ENCODE measurements at places on chromosomes 3 and 15.

DNA sequence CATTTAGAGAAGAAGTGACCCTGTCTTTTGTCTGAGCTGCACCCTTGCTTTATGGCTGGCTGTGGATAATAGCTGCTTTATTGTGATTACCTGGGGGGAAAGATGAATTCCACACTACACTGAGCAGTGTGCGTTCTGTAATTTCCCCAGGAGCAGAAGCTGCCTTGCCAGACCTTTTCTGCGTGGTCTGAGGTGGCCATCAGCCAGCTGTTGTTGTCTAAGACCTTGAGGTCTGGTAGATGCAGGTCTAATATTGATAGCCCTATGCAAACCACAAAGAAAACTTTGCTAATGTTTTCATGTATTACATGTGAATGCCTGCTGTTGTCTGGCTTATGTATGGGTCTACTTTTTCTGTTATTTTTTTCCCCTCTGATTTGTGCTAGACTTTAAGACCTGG lies 144.6 kb downstream of the THSD4 start:
- H3K36me3 ChIP-seq, result peaks cover 4% of the 10 kb centered on the region
- H3K4me1 ChIP-seq, result no peaks in the 10 kb centered on the region
- no peaks in the 10 kb centered on the region for H3K27me3 ChIP-seq
- no peak overlapping the region for H3K27ac ChIP-seq
- H3K4me3 ChIP-seq, result no peak overlapping the region
- DNase-seq, result no peak

DNA sequence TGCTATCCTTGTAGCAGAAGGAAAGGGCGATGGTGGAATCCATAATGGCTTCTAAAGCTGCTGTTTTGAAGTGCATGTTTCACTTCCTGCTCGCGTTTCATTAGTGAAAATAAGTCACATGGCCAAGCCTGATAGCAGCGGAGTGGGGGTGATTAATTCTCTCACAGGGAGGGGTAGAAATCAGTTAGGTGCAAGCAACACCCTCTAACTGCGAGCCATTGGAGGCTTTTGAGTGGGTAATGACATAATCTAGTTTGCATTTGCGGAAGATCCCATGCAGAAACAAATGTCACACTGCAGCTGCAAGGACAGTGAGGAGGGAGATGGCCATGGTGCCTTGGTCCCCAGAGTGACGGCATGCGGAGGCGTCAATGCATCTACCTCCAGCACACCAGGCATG lies 41.1 kb downstream of the CACNA2D3 start:
- no peak overlapping the region for H3K27ac ChIP-seq
- H3K4me3 ChIP-seq, result no peak overlapping the region
- DNase-seq, result no peak
- H3K36me3 ChIP-seq, result no peaks in the 10 kb centered on the region
- H3K27me3 ChIP-seq, result no peaks in the 10 kb centered on the region

DNA sequence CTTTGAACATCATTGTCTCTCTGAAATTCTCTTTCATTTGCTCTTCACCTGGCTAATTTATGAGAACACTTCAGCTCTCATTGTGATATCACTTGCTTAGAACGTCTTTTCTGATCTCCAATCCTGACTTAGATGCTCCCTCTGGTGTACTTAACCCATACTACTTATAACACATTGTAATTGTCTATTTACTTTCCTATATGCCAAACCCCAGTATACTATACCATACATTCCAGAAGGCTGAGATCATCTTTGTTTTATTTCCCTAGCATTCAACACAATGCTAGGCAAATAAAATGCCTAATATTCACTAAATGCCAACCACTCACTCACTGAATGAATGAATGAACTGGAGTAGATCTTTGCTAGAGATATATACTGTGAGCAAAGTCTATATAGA lies 27.0 kb upstream of the PEX5L start:
- no peak for DNase-seq
- H3K4me1 ChIP-seq, result no peaks in the 10 kb centered on the region
- no peaks in the 10 kb centered on the region for H3K27me3 ChIP-seq
- H3K36me3 ChIP-seq, result no peaks in the 10 kb centered on the region
- no peak overlapping the region for H3K27ac ChIP-seq
- H3K4me3 ChIP-seq, result no peak overlapping the region

- no peak overlapping the region for H3K4me3 ChIP-seq
- no peaks in the 10 kb centered on the region for H3K4me1 ChIP-seq
- DNase-seq, result no peak
- no peaks in the 10 kb centered on the region for H3K36me3 ChIP-seq
Observed at GRCh38 chr3:135503065-135503759, 462.3 kb upstream of the PPP2R3A start.

- no peak overlapping the region for H3K4me3 ChIP-seq
- no peaks in the 10 kb centered on the region for H3K36me3 ChIP-seq
- no peak overlapping the region for H3K27ac ChIP-seq
- no peak for DNase-seq
- no peaks in the 10 kb centered on the region for H3K27me3 ChIP-seq
Observed at GRCh38 chr15:75058127-75058905, 34.9 kb downstream of the PPCDC start.

DNA sequence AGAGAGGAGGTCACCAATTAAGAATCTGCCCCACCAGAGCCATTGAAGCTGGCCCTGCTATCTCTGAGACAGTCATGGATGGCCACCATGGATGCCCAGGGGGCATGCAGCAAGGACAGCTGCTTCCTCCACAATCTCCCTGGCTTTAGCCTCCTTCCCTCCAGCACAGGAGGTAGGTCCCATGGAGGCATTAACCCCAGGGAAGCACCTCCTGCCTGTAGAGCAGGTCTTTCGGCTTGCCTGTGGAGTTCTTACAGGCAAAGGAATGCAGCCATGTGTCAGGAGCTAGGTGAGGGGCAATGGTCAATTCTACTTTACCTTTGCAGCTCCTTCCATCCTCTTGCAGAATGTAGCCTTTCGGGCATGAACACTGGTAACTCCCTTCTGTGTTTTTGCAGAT lies 93.8 kb downstream of the DUT start:
- H3K27me3 ChIP-seq, result no peaks in the 10 kb centered on the region
- H3K4me3 ChIP-seq, result no peak overlapping the region
- peaks cover 14% of the 10 kb centered on the region for H3K4me1 ChIP-seq

DNA sequence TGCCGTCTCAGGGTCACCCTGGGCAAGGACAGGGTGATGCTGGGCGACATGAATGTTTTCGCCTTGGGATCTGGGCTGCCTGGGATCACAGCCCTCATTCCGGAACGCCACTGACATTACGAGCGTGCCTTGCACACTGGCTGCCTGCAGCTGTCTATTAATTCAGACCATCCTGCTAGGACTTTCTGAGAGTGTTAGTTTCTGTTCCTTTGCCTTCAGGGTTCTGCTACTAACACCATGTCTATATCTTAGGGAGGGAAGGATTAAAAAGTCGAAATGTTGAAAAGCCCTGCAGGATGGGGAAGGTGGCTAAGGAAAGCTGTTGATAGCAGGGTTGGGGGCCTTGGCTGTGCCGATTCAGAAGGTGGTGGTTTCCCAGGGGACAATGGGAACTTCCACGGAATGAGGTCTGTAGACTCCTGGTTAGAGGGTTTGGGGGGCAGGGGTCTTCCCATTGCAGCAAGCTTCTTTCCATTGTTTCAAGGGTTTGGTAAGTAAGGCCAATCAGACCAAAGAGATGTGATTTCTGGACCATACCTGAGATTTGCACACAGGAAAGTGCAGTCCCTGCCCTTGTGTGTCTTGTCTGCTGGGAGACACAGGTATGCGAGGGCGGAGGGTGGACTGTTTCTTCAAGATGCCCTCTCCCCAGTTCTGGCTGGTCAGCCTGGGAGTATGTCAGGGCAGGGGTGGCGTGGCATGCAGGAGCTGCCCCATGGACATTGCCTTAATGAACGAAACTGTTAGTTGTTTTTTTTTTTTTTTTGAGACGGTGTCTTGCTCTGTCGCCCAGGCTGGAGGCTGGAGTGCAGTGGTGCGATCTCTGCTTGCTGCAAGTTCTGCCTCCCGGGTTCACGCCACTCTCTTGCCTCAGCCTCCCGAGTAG lies 50.9 kb downstream of the RGMA start:
- H3K4me1 ChIP-seq, result no peaks in the 10 kb centered on the region
- H3K27me3 ChIP-seq, result no peaks in the 10 kb centered on the region
- H3K36me3 ChIP-seq, result no peaks in the 10 kb centered on the region
- no peak overlapping the region for H3K4me3 ChIP-seq
- no peak overlapping the region for H3K27ac ChIP-seq
- DNase-seq, result no peak

Data from fibroblast of lung (primary cell).